ENCODE measurements at places on chromosomes 7 and 10. TPM values are rescaled to one million over a fixed set of nuclear protein-coding genes. Genes with fewer than 3 reads are reported as not detected.

GRCh38 chr7:7569615-7570014, 2.9 kb downstream of the MIOS start:
- no peak for DNase-seq

GRCh38 chr10:5876181-5876768, 13.4 kb downstream of the ANKRD16 start:
- DNase-seq, result no peak

DNA sequence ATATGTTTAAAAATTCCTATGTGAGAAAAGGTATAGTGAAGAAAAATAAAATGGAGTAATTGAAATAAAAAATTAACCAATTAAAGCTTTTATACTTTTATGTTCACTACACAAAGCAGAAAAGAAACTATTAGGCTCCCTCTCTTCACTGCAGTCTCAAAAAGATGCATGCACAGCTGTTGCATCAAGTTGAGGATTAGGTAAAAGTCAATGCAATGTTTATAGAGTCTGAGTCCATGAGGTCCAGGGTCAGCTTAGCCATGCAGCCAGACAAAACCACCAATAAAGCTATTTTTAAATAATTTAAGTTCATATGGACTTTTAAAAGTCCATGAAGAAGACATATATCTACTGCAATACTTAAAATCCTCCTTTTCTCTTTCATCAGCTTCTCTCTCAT, 31.1 kb upstream of the ING3 start:
- no peak for DNase-seq

Gene KCNH2
- total RNA-seq, result 0.45 TPM

GRCh38 chr10:114767101-114767985, 54.2 kb upstream of the FHIP2A start:
- DNase-seq, result peak; percentile 17

GRCh38 chr7:47988496-47989386, 9.3 kb upstream of the HUS1 start:
- DNase-seq, result no peak

- no peak for DNase-seq
These were observed 117.4 kb downstream of the HECW1 start for GRCh38 chr7:43229801-43230200.

Gene AMZ1
- 0.83 TPM for total RNA-seq

Gene TMEM178B
- 0.81 TPM for total RNA-seq

Gene ABCC2
- 0.57 TPM for total RNA-seq

Gene GIMAP7
- total RNA-seq, result 42.5 TPM

Gene FAM13C
- not detected for total RNA-seq

DNA sequence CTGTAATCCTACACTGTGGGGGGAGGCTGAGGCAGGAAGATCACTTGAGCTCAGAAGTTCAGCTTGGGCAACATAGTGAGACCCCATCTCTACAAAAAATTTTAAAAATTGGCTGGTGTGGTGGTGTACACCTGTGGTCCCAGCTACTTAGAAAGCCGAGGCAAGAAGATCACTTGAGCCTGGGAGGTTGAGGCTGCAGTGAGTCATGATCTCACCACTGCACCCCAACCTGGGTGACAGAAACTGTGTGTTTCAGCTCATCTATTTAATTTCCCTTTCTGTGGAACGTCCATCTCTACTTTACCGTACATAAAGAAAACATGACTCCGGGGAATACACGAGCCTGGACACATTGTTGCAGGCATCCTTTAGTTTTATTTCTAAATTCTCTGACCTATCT, 354.6 kb upstream of the PLXDC2 start:
- no peak for DNase-seq

Measured in activated CD4-positive, alpha-beta memory T cell treated with anti-CD3 and anti-CD28 coated beads for 36 hours (primary cell).